HT-29 (cell line): ENCODE measurements at places on chromosomes 6 and 20. TPM values are rescaled to one million over a fixed set of nuclear protein-coding genes. Genes with fewer than 3 reads are reported as not detected.
A peak's percentile ranks its signal among the peaks of the same experiment; 100 is the strongest.

GRCh38 chr20:62616728-62617621 lies 25.3 kb upstream of the SLCO4A1 start:
- DNase-seq: peak; percentile 92

- peak; percentile 51 for DNase-seq
Measured at GRCh38 chr6:19851241-19852089, 14.3 kb downstream of the ID4 start.

DNA sequence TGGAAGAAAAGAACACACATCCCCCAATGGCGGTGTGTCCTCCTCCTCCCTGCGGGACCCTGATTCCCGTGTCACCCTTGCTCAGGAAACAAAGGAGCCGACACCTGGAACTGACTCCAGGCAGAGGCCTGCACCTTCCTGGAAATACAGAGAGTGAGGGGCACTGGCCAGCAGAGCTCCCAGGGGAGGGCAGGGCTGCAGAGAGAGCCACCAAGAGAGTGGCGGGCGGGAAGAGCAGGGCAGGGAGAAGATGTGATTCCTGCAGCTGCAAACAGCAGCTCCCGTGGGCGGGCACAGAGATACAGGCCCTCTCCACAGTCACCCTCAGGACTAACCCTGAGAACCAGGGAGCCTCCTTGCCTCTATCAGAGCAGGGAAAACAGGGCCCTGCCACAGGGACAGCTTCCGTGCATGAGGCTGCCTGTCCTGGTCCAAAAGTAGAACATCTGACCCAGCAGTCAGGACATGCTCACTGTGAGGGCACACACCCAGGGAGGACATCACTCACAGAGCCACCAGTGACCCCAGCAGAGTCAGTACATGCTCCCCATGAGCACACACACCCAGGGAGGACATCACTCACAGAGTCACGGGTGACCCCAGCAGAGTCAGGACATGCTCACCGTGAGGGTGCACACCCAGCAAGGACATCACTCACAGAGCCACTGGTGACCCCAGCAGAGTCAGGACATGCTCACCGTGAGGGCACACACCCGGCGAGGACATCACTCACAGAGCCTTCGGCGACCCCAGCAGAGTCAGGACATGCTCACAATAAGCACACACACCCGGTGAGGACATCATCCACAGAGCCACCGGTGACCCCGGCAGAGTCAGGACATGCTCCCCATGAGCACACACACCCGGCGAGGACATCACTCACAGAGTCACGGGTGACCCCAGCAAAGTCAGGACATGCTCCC lies 193.1 kb downstream of the DLL1 start:
- no peak for DNase-seq

SMLR1 gene
- total RNA-seq: not detected in 2 replicates

DNA sequence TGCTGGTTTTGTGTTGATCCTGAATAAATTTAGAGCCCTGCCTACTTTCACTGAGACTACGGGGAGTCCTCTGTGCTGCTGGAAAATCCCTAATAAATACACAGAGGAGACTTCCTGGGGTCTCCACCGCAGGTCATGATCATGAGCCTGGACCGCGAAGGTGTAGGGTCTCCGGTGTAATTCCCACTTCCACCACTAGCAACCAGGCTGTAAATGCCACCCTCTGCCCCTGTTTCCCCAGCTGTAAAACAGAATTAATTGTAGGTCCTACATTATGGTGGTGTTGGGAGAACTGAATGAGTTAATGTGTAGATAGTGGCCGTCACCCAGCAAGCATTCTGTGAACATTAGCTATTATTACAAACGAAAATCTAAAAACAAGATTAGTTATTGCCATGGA lies 191.6 kb upstream of the THBS2 start:
- no peak for DNase-seq

GRCh38 chr6:129695373-129696027 lies 14.5 kb downstream of the ARHGAP18 start:
- no peak for DNase-seq

DNA sequence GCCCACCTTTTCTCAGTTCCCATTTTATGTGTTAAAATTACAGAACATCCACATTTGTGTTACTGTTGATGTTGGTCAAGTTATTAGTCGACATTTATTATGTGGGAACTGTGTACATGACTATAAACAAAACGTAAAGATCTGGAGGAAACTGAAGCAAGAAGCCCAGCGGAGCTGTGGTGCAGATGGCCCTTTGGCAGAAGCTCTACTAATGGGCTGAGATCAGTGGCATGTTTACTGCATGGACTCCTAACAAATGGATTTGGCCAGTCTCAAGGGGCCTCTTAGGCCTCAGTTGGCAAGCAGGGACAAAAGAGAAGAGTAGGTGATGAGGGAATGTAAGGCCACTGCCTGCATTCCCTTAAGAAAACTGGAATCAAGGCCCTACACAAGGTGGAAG lies 282.1 kb upstream of the TCF21 start:
- DNase-seq: no peak

GRCh38 chr20:22100686-22101085 lies 395.2 kb downstream of the PAX1 start:
- no peak for DNase-seq
